ENCODE measurements at places on chromosomes 7 and 10.

GRCh38 chr10:44180321-44181168 is 204.4 kb downstream of the CXCL12 start:
- no peak for DNase-seq

DNA sequence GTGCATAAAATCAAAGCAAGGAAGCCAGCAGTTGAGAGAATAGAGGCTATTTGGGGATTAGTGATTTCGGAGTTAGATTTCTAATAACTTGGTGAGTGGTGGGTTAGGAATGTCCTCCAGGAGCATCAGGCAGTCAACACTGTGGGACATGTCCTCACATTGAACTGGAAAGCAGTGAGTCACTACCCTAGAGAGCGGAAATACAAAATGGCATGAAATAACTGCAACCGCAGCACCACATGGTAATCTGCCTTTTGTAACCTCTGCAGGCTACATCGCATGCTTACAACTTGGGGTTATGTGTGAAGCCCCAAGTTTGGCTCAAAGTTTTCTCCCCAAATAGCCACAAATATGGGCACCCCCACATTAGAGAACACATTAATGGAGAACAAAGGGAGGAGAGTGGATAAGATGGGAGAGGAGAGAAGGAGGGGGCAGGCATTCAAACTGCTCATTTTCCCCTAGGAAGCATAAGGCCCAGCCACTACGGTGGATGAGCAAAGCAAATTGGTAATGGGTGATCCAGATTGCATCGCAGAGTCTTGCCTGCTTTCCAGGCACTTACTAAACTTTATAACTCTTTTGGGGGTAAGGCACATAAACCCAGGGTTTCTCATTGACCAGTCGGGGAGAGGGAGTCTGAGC is 22.0 kb upstream of the SLF2 start:
- DNase-seq, result no peak

DNA sequence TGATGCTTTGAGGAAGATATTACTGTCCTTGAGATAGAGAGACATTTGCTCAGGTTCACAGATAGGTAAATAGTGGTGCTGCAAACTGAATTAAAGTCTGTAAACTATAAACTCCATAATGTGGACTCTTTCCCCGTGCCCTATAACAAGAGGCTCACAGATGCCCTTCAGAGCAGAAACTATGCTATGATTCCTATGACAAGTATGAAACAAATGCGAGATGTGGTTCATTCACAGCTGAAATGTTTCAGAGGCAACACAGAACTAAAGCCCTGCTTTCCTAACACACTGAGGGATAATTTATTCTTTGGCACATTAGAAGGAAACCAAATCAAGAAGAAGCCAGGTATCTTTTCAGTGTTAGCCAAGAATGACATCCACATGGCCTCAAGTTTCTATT is 13.4 kb downstream of the CHUK start:
- no peak for DNase-seq

GRCh38 chr10:124414076-124414475 is 4.6 kb downstream of the OAT start:
- no peak for DNase-seq

DNA sequence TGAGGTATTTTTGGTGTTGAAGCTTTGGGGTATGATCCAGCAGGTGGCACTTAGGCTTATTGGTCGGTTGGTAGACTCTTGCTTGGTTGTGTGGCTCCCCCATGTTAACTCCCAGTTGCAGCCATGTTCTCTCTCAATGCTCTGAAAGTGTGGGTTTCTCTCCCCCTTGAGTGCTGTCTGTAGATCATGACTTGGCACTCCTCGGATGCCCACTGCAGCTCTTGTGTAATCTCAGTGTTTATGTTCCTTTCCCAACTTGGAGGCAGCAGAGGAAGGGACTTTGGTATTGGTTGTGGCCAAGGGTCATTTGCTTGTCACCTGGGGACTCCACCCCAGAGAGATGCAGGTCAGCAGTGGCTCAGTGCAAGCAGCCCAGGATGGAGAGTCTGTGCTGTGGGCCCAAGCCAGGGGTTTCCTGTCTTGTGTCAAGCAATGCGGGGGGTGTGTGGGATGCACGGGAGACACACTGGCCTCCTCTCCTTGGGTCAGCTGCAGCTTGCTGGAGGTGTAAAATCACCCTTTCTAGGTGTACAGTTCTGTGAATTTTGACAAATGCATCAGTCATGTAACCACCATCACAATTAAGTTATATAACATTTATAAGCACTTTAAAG is 36.9 kb downstream of the PIK3CG start:
- DNase-seq, result peak; percentile 65

DNA sequence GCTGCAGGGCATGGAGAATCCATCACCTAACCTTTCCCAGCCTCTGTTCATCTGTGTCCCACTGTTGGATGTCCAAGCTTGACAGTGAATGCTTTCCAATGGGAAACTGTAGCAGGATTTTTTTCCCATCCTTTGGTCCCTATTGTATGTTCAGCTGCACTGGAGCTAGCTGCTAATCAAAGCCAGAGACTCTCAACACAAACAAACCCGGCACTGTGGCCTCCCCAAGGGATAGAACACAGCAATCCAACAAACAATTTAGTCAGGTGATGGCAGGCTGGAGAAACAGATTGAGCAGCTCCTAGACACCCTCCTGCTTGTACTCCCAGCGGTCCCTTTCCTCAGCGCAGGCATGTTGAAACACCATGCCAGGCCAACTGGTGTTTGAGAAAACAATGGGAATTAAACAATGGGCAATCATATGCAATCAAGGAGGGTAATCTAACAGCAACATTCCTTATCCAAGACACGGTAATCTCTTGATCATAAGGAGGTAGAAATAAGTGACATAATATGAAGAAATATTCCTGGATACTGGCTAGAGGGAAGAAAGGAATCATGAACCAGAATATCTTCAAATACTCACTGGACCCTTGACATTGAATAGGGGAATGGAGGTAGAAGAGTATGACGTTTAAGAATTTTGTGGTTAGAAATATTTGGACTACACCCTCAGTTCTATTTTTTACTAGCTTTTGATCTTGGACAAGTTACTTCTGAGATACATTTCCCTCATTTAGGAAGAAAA is 15.0 kb downstream of the PTN start:
- no peak for DNase-seq

- DNase-seq, result no peak
Measured at GRCh38 chr7:389911-390601, 100.1 kb downstream of the FOXL3 start.

DNA sequence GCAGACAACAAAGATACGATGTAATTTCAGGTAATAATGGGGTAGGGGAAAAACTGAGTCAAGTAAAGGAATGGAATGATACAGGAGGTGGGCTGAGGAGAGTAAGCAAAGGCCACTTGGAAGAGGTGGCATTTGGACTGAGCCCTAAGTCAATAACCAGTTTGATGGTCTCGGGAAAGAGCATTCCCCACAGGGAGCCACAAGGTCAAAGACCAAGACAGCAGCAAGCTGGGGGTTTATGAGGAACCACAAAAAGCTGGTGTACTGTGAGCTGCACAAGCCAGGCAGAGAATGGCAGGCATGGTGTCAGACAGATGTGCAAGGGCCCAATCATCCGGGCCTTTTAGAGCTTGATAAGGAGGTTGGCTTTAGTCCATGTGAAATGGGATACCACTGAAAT is 98.7 kb downstream of the NOC3L start:
- DNase-seq, result no peak

DNA sequence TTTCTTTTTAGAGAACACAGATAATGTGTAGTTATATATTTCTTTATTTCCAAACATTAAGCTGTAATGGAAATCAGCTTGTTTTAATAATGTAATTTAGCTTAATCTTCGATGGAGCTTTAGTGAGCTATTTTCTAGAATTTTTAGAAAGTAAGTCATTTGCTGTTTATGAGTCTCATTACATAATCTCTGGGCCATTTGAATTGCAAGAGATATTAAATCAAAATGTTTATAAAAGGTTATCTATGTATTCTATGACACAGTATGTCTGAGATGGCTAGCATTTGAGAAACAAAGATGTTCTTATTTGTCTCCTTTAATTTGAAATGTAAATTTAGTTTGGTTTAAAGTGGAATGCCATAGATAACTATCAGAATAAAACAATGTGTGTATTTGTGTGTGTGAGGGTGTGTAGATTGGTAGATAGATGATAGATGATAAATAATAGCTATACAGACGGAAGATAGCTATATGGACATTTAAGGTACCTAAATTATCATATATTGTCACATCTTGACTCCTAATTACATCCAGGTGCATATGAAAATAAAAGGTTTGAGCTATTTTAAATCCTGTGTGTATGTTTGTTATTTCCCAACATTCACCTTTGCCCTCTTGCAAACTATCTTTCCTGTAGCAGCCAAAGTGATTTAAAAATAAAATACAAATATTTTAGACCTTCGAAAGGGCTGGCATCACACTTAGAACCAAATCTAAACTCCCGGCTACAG is 478.0 kb upstream of the KLF6 start:
- no peak for DNase-seq

GRCh38 chr7:80247144-80247543 is 112.5 kb downstream of the GNAI1 start:
- DNase-seq, result no peak

- no peak for DNase-seq
Measured at GRCh38 chr10:107032700-107033401, 131.7 kb downstream of the SORCS1 start.

GRCh38 chr7:7251742-7252141 is 69.4 kb downstream of the C1GALT1 start:
- peak; percentile 54 for DNase-seq

- DNase-seq, result peak; percentile 74
Measured at GRCh38 chr7:44489955-44490350, 505 bp downstream of the NUDCD3 start.

DNA sequence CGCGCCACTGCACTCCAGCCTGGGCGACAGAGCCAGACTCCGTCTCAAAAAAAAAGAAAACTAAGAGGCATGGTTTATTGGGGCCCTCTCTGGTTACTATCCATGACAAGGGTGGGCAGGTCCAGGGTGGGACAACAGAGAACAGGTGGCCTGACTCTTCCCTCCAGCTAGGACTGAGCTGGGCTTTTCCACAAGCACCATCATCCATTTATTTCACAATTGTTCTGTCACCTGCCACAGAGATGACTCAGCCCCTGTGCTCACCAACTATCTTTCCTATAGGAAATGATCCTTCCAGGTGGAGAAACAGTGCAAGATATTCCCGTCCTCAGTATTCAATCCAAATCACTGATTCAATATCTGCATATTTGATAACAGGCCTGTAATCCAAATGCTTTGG is 44.9 kb upstream of the MYL10 start:
- no peak for DNase-seq

DNA sequence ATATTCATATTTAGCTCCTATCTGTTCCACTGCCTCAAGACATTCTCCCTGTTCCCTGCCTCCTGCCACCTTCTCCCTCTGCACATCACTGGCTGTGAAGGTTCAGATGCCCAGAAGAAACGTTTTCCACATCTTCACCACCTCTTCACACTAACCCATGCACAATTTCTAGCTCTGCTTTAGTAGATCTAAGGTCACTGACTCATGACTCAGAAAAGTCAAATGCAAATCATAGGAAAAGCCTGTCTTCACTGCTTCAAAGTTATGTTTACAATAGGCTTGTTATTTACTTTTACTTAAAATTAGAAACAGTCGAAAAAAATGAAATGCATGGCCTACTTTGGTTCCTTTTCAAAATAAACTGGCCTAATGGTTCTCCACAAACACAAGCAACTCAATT is 2.5 kb downstream of the SCRN1 start:
- DNase-seq, result peak; percentile 21

GRCh38 chr7:22564511-22565045 is 64.6 kb upstream of the STEAP1B start:
- DNase-seq, result peak; percentile 28

DNA sequence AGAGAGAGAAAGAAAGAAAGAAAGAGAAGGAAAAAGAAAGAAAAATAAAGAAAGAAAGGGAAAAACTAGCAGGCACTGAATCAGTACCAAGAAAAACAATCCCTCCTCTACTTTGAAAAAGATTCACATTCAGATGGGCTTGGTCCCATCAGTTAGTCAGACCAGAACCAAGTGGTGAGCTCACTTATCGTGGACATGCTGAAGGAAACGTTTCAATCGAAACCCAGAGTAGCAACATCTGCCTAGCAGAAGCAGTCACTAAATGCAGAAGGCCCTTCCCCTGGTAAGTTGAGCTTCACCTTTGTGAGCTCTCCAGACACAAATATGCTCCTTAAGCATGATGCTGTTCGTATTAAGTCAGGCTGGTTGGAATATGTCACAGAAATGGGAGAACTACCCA is 167.7 kb downstream of the TRIL start:
- DNase-seq, result no peak

- peak; percentile 76 for DNase-seq
Measured at GRCh38 chr10:53601260-53601875, 828.8 kb upstream of the MBL2 start.

DNA sequence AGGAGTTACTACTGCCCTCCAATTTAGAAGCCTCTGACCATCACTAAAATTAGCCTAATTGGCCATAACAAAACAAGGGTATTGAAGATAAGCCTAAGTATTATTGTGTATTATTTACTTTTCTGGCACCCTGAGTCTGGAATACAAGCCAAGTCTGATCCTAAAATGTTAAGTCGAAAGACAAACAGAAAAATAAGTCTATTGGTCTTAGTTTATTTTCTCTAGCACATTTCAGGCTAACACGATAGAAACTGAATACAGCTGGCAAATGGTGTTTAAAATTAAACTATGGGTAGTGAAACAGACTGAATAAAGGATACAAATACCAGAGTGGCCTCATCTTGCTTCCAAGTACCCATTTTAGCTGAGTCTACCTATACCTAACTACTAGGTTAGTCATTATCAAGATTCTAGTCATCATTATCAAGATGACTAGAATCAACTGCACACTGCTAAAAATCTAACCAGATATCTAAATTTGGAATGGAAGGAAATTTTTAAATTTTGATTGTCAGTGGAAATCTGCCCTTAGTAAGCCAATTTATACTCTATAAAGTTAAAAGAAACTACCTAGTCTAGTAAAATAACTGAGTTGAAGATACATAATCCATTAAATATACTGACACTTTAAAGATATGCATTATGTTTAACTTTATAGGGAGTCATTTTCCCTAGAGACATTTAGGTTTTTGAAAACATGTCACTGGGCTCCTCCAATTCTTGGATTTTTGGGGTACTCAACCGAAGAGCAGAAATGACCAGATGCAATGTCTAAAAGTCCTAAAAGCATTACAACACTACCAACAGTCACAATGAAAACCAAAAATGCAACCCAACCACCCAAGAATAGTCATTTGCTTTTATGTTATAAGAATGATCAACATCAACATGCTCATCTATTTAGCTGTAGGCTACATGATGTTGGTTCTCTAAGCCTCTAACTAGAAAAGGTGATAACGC is 80.9 kb downstream of the NT5C2 start:
- DNase-seq, result no peak

DNA sequence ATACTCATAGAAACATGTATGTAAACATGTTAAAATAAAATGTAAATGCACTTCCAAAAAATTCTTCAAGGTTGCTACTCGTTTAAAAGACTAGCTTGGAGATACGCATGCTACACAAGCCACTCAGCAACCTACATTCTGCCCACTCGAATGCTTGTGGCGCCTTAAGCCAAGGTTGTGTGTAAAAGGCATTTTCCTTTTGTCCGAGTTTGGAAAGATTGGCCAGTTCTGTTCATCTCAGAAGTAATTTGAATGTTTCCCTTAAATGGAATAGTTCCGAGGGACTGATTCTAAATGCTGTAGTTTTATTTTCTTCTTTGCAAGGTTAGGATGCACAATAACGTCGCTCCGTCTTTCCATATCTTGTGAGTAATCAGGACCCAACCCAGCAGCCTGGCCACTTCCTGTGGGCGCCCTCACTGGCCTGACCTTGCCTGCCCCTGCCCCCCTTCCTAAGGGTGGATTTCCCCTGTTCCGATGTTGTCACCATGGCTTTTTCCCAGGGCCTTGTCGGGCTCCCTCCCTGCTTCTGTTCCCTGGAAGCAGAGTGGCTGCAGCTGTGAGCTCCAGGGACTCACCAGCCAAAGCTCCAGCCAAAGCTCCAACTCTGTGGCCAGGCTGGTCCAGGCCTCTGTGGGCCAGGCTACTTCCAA is 70.6 kb downstream of the PTPRE start:
- DNase-seq, result peak; percentile 75

All from hematopoietic multipotent progenitor cell treated with erythropoietin and hydrocortisone succinate and interleukin-3 and kit ligand, for 4 days (in vitro differentiated cells).